Stimulated activated CD8-positive, alpha-beta memory T cell treated with anti-CD3 and anti-CD28 coated beads, Interleukin-15, amount 100 ng/mL, for 1 hour (primary cell): ENCODE measurements at places on chromosomes 1 and 21.

DNA sequence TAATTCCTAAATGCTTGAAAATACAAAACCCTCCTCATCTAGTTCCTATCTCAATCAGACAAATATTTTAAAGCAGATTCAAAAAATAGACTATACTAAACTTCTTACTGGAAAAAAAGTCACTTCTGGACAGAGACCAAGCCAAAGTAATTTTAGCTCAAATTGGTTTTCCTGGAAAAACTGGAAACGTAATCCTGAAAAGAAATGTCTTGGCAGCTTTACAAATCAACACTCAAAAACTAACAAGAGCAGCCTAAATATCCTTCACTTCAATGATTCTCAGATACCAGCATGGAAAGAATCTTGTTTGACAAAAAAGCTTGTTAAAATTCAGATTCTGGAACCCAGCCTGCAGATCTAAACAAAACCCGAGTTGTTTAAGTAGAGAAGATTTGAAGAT is 9.1 kb upstream of the GPR88 start:
- DNase-seq, result no peak

- DNase-seq, result no peak
These were observed 150.2 kb downstream of the CAMTA1 start for GRCh38 chr1:6935361-6935883.

- no peak for DNase-seq
These were observed 2.4 kb upstream of the MFSD2A start for GRCh38 chr1:39952359-39953110.

- no peak for DNase-seq
These were observed 30.1 kb upstream of the DUSP23 start for GRCh38 chr1:159750621-159751020.

DNA sequence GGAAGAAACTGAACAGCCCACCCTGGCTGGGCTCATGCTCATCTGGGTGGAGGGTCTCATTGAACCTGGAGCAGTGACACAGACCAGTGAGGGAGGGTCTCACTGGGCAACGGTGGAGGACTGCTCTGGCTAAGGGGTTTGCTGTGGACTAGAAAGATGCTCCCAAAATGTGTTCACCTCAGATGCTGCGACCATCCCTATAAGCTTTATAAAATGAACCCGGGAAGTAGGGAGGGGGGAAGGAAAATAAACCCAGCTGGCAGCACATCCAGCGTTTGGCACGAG is 34.5 kb upstream of the LBR start:
- DNase-seq, result no peak
